Gastroesophageal sphincter (tissue), 4 donors: ENCODE measurements at places on chromosomes 16 and 17. TPM values are rescaled to one million over a fixed set of nuclear protein-coding genes. Genes with fewer than 3 reads are reported as not detected.

ZFP90 gene
- 21.3 TPM for total RNA-seq

ST3GAL2 gene
- total RNA-seq, result 22.0 TPM

GCGR gene
- not detected for total RNA-seq

DNA sequence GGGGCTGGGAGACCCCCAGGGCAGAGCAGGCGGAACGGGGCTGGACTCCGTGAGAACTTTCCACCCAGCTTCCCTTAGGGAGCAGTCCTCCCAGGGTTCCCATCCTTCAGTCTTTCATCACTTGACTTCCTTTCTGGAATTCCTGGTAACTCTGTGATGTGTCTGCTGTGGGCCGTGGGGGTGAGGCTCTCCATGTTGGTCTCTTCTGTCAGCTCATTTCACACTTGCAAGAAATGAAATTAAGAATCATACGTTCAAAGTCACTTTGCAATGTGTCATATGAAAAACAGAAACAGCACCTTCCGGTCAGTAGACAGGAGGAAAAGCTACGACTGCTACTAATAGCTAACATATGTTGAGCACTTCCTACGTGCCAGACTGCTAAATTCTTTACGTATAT lies 5.4 kb upstream of the BBS2 start:
- no peaks in the 10 kb centered on the region for H3K36me3 ChIP-seq
- no peak overlapping the region for H3K27ac ChIP-seq
- no peak overlapping the region for H3K4me3 ChIP-seq
- H3K27me3 ChIP-seq, result no peaks in the 10 kb centered on the region
- no peaks in the 10 kb centered on the region for H3K4me1 ChIP-seq
- ATAC-seq, result no peak

GRCh38 chr17:68418876-68419275 lies 38.4 kb downstream of the WIPI1 start:
- no peak for ATAC-seq
- H3K36me3 ChIP-seq, result no peaks in the 10 kb centered on the region
- no peaks in the 10 kb centered on the region for H3K4me1 ChIP-seq
- H3K4me3 ChIP-seq, result no peak overlapping the region
- no peak overlapping the region for H3K27ac ChIP-seq

DNA sequence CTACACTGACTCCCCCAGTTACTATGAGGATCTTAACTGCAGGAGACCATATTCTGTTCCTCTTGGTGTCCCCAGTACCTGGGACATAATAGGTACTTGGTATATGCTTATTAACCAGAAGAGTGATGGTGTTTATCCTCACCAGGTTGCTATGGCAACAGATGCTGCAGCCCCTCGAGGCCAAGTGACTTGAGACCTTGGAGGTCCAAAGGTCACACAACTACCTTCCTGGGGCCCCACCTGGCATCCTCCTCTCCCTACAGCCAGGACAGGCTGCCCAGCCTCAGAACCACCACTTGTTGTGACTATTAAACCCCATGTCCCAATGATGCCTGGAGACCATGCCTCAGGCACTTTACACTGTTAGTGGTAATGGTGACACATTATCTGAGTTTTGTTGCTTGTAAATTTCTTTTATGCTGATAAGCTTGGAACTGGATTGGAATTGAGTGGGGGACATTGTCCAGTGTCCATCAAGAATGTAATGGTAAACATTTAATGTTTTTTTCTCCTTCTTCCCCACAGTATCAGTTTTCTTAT lies 189.4 kb downstream of the CCDC182 start:
- H3K4me3 ChIP-seq, result no peak overlapping the region
- no peaks in the 10 kb centered on the region for H3K27me3 ChIP-seq
- H3K36me3 ChIP-seq, result no peaks in the 10 kb centered on the region
- ATAC-seq, result no peak
- H3K4me1 ChIP-seq, result peaks cover 27% of the 10 kb centered on the region

- no peak for ATAC-seq
- peaks cover 6% of the 10 kb centered on the region for H3K4me1 ChIP-seq
- no peak overlapping the region for H3K4me3 ChIP-seq
These were observed 180.9 kb upstream of the TOX3 start for GRCh38 chr16:52727849-52728248.

DRC7 gene
- 0.15 TPM for total RNA-seq

- H3K4me3 ChIP-seq, result no peak overlapping the region
- no peaks in the 10 kb centered on the region for H3K4me1 ChIP-seq
- no peak for ATAC-seq
- no peaks in the 10 kb centered on the region for H3K36me3 ChIP-seq
These were observed 154.2 kb upstream of the IRX6 start for GRCh38 chr16:55169780-55170179.

DNA sequence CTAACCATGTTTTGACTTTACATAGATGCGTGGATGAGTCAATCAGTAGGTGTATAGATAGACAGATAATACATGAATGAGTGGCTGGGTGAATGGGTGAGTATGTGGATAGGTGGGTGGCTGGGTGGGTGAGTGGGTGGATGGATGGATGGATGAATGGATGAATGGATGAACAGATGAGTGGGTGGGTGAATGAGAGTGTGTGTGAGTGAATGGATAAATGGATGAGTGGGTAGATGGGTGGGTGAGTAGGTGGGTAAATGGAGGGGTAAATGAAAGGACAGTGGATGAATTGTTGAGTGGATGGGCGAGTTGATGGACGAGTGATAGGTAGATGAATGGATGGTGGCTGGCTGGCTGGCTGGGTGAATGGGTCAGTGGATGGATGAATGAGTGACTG lies 23.2 kb downstream of the C16orf95 start:
- ATAC-seq, result no peak
- no peak overlapping the region for H3K4me3 ChIP-seq
- no peaks in the 10 kb centered on the region for H3K36me3 ChIP-seq
- H3K27ac ChIP-seq, result no peak overlapping the region
- H3K27me3 ChIP-seq, result no peaks in the 10 kb centered on the region

- H3K27ac ChIP-seq, result no peak overlapping the region
- no peak for ATAC-seq
- H3K27me3 ChIP-seq, result peaks cover 18% of the 10 kb centered on the region
These were observed 79.6 kb downstream of the MGAT5B start for GRCh38 chr17:76947771-76948170.

DNA sequence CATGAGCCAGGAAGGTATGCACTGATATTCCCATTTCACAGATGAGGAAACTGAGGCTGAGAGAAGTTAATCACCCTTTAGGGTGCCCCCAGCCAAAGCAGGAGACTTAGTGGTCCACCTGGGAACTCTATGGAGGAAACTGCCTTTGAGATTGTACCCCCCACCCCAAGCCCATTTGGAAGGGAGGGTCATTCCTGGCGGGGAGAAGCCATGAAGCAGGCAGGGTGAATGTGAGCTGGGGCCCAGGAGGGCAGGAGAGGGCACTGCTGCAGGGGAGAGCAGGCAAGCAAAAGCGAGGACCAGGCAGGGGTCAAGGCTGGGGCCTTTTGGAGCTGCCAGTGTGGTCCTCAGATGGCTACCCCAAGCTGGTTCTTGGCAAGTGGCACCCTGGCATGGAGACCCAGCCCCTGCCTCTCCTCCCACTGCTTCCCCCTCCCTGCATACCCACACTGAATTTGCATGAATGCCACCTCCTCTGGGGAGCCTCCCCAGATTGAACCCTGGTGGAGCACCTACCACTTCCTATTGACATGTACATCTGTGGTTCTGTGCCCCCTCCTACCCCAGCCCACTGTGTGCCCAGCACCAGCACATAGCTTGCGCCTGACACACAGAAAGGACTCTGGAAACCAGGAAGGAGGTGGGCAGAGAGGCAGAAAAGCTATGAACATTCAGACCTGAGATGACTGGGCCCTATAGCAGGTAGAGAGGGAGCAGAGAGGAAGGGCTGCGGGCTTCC lies 965 bp upstream of the TMC6 start:
- peaks cover 34% of the 10 kb centered on the region for H3K4me1 ChIP-seq
- peaks cover 14% of the 10 kb centered on the region for H3K36me3 ChIP-seq
- ATAC-seq, result no peak
- H3K4me3 ChIP-seq, result no peak overlapping the region
- peaks cover 65% of the 10 kb centered on the region for H3K27me3 ChIP-seq

DNA sequence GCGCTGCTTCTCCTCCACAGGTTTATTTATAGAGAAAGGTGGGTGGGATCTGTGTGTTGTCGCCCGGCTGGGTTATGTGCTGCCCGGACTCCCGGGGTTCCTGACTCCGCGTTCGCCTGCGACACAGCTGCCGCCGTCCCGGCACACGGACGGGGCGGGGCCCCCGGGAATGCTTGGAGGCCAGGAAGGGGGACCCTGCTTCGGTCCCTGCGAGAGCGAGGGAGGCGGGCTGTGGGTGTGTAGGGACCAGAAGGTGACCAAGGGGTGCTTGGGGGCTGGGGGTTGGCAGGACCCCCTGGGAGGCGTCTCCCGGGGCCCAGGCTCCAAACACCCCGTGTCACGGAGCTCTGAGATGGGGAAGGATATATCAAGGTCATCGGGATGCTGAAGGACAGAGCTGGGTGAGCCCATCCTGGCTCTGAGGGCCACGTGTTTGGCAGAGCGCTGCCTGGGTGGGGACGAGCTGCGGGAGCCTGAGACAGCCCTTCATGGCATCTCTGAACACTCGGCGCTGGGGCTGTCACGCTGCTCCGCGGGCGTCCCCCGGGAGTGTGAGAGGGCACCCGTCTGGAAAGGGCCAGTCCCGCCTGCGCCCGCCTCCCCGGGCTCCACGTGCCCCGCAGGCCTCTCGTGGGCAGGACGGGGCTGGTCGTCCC lies 4.2 kb downstream of the CACNA1H start:
- no peaks in the 10 kb centered on the region for H3K36me3 ChIP-seq
- H3K27ac ChIP-seq, result peak overlapping the region; percentile 98
- H3K27me3 ChIP-seq, result peaks cover 89% of the 10 kb centered on the region

GRCh38 chr16:3157229-3158025 lies 22.6 kb downstream of the ZNF213 start:
- ATAC-seq, result peak; percentile 7
- H3K4me1 ChIP-seq, result peaks cover 33% of the 10 kb centered on the region
- H3K4me3 ChIP-seq, result peak overlapping the region; percentile 91
- peaks cover 26% of the 10 kb centered on the region for H3K27me3 ChIP-seq

KRT33A gene
- not detected for total RNA-seq
